ENCODE measurements at places on chromosomes 5 and 9. TPM values are rescaled to one million over a fixed set of nuclear protein-coding genes. Genes with fewer than 3 reads are reported as not detected.
A peak's percentile ranks its signal among the peaks of the same experiment; 100 is the strongest.

GRCh38 chr5:125375143-125375542 is 628.7 kb upstream of the ZNF608 start:
- H3K27ac ChIP-seq, result no peak overlapping the region
- no peaks in the 10 kb centered on the region for H3K36me3 ChIP-seq
- no peak overlapping the region for H3K4me3 ChIP-seq
- H3K27me3 ChIP-seq, result no peaks in the 10 kb centered on the region

- no peak overlapping the region for H3K4me3 ChIP-seq
- no peaks in the 10 kb centered on the region for H3K4me1 ChIP-seq
- H3K27me3 ChIP-seq, result peaks cover 30% of the 10 kb centered on the region
- DNase-seq, result no peak
- H3K27ac ChIP-seq, result no peak overlapping the region
These were observed 67.2 kb downstream of the PSD2 start for GRCh38 chr5:139862803-139863202.

- H3K27me3 ChIP-seq, result no peaks in the 10 kb centered on the region
- DNase-seq, result no peak
- H3K4me3 ChIP-seq, result no peak overlapping the region
- H3K4me1 ChIP-seq, result no peaks in the 10 kb centered on the region
These were observed 430.1 kb upstream of the MEF2C start for GRCh38 chr5:89313044-89313443.

- H3K4me3 ChIP-seq, result peak overlapping the region; percentile 83
- H3K27ac ChIP-seq, result peak overlapping the region; percentile 88
- no peaks in the 10 kb centered on the region for H3K36me3 ChIP-seq
- no peaks in the 10 kb centered on the region for H3K27me3 ChIP-seq
These were observed 153.8 kb downstream of the GOLPH3 start for GRCh38 chr5:32020271-32020670.

Gene HMGCS1
- 97.5 TPM for total RNA-seq

Gene SH2D3C
- total RNA-seq, result 15.9 TPM

Gene GAS1
- 0.42 TPM for total RNA-seq
